Effector CD4-positive, alpha-beta T cell (primary cell): ENCODE measurements at places on chromosomes 4 and X.

DNA sequence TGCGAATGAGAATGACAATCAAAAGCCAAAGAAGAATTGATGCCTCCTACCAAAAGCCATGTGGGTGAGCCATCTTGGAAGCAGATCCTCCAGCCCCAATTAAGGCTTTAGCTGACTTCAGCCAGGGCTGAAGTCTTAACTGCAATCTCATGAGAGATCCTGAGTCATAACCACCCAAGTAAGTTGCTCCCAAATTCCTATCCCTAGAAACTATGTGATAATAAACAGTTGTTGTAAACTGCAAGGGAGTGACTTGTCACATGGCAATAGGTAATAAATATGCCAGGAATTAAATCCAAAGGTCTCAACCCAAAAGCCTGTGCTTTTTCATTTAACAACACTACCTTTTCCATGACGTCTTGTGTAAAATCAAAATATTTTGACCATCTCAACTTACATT lies 154.2 kb upstream of the TBL1X start:
- no peak for DNase-seq

GRCh38 chr4:19375136-19375804 lies 876.4 kb upstream of the SLIT2 start:
- no peak for DNase-seq

GRCh38 chr4:112075129-112075753 lies 70.0 kb upstream of the FAM241A start:
- DNase-seq, result peak; percentile 9

- DNase-seq, result no peak
Measured at GRCh38 chrX:93580634-93581033, 92.7 kb downstream of the NAP1L3 start.

DNA sequence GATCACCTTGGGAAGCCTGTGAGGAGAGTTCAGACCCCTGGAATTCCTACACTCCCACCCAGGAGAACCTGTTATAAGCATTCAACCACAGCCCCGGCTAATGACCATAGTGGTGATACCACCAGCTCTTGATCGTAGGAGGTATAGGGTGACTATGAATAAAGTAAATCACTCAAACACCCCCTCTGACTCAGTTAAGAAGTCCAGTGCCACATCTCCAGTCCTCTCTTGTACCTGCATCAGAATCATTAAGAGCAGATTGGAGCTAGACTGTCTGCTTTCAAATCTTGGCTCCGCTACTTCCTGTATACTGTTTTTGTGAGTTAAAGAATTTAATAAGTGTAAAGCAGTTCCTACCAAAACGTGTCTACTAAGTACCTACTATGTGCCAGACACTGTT lies 565.1 kb upstream of the DIPK2B start:
- no peak for DNase-seq

- no peak for DNase-seq
Measured at GRCh38 chr4:43758836-43759235, 689.8 kb downstream of the KCTD8 start.

GRCh38 chrX:9788911-9789310 lies 2.7 kb downstream of the SHROOM2 start:
- DNase-seq, result no peak

DNA sequence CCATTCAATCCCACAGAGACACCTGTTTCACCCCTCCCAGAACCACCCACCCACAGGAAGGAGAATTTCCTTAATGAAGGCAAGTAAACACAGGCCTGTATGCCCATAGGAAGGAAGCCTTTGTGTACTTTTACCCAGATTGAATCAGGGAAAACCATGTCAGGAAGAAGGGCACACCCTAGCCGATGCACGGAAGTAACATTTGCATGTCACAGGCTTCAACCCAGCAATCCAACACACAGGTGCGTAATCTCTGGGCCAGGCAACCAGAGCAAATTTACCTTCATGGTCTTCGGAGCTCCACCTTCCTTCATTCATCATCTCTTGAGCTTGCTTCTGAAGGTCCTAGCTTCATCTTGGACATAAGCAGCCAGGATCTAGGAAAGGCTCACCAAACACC lies 206.3 kb downstream of the SHROOM3 start:
- no peak for DNase-seq

DNA sequence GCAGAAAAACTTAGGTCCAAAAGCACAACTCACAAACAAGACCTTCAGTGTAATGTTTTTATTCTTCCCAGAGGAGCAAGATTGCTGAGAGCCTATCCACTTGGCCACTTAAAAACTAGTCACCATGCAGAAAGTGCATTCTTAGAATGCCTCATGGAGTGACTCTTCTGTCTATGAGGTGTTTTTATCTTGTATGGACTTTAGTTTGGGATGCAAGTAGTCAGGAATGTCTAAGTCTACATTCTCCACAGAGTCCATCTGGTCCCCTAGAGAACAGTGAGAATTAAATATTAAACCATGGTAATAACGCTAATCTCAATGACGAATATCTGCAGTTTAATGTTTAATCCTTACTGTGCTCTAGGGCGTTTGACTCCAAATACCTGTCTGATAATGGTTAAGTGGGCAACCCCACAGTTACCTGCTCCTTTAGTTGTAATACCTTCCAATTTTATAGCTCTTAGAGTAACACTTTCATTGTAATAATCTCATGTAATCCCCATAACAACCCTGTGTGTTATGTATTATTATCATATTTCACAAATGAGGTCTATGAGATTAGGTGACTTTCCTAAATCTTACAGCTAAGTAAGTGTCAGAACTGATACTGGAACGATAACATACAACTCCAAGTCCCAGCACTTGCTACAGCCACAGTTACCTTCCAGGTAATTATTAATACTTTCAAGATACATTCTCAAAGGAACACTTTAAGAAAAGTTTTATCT lies 235.6 kb upstream of the JADE1 start:
- no peak for DNase-seq

DNA sequence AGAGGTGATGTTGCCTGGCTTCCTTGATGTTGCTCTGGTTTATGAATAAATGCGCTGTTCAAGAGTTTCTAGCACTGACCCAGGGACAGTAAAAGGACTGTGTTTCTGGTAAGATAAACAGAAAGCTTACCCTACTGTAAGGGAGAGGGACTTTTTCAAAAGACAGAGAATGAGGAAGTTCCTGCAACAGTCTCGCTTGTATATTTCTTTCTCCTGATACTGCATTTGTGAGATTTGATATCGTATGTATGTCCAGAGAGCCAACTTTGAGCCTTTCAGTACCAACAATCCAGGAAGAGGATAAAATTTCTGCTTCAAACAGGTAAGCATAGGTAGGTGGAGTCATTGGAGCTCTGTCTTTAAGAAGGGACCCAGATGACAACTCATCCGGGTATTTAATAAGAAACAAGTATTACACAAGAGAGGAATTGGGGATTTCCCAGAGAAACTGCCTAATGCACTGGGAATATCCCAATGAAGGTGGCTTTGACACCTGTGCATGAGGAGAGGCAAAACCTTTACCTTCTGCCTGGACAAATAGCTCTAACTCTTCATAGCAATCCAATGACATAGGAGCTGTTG lies 773 bp downstream of the DAPP1 start:
- DNase-seq, result no peak

DNA sequence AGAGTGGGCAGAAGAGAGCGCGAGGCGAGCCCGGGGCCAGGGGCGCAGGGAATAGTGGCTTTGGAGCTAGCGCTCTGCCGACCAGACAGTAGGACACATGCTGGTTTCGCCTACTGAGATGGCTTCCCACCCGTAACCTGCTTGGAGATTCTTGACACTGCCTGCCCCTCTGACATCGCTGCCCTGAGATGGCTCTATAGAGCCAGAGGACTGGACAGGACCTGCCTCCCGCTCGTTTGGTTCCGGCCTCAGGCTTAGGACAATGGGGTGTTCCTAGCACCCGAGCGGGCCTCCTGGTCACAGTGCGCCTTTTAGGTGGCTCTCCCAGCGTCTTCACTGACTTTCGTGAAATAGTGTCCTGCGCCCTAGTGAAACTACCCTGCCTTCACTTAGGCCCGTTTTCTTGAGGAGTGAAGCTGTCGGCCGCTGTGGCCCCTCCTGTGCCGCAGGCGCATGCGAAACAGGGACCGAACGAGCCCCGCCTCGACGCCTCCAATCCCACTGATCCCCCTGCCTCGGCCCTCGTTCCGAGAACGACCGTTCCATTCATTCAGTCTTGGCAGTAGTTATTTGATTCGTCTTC lies 608 bp downstream of the TAF1 start:
- peak; percentile 2 for DNase-seq

GRCh38 chr4:153409412-153409811 lies 56.7 kb upstream of the TMEM131L start:
- DNase-seq, result no peak

DNA sequence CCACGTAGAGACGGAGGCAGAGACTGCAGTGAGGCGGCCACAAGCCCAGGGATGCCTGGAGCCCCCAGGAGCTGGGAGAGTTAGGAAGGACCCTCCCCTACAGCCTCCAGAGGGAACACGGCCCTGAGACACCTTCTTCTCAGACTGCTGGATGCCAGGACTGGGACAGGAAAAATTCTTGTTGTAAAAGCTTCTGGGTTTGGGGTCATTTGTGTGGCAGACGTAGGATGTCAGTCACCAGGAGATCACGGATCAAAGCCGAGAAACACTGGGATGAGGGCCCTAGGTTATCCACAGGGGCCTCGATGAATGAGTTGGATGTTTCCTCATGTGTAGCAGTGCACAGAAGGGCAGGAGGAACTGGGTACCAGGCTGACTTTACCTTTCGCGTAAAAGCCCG lies 163.7 kb downstream of the SHOX start:
- no peak for DNase-seq

- no peak for DNase-seq
Measured at GRCh38 chr4:89000844-89001360, 56.1 kb downstream of the FAM13A start.

DNA sequence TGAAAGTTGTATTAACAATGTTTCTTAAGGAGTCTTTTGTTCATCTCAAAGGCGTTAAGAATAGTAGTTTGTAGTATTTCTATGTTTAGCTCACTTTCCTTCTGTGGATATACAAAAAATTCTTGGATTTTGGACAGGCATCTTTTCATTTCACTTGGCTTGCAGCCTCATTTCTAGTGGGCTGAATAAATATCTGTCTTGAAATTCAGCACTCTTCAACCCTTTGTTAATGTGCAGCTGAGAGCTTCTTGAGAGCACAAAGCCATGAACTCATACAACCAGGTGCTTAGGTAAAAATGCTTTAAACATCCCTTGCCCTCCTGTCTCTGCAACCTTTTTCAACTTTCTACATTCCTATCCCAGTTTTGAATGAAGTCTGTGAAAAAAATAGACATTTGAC lies 1003.2 kb downstream of the C4orf33 start:
- DNase-seq, result no peak

DNA sequence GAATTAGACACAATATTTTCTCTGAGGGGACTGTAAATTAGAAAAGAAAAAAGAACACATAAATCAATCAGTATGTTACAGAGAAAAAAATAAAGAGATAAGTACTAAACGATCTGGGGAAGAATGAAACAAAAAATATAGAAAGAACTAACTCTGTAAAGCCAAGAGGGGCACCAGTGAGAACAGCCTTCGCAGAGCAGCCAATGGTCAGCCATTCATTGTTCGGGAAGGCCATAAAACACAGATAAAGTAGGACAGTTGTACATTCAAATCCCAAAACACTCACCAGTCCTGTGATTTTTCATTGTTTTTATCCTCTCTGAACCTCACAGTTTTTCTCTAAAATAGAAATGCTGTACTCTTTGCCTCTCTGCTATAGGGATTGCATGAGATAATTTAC lies 127.9 kb downstream of the NEK1 start:
- DNase-seq, result no peak

- DNase-seq, result no peak
Measured at GRCh38 chr4:24650849-24651640, 66.7 kb upstream of the DHX15 start.

- no peak for DNase-seq
Measured at GRCh38 chrX:23799469-23800065, 16.6 kb downstream of the SAT1 start.

- no peak for DNase-seq
Measured at GRCh38 chr4:123955167-123955800, 558.7 kb downstream of the SPRY1 start.

DNA sequence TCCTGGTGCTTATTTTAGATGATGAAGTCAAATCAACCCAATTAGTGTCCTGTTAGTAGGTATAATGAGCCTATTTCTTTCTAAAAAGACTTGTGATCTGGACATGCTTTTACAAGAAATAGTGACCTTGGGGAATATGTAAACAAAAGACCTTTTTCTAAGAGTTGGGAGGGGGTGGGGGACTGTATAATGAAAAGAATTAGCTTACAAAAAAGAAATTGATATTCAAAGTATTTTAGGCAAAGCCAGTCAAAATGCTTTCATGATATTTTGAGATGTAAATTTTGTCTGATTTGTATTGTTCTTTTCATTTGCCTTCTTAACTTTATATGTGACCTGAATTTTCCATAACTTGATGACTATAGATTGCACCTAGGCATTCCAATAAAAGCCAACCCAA lies 114.6 kb downstream of the DCTD start:
- DNase-seq, result no peak

DNA sequence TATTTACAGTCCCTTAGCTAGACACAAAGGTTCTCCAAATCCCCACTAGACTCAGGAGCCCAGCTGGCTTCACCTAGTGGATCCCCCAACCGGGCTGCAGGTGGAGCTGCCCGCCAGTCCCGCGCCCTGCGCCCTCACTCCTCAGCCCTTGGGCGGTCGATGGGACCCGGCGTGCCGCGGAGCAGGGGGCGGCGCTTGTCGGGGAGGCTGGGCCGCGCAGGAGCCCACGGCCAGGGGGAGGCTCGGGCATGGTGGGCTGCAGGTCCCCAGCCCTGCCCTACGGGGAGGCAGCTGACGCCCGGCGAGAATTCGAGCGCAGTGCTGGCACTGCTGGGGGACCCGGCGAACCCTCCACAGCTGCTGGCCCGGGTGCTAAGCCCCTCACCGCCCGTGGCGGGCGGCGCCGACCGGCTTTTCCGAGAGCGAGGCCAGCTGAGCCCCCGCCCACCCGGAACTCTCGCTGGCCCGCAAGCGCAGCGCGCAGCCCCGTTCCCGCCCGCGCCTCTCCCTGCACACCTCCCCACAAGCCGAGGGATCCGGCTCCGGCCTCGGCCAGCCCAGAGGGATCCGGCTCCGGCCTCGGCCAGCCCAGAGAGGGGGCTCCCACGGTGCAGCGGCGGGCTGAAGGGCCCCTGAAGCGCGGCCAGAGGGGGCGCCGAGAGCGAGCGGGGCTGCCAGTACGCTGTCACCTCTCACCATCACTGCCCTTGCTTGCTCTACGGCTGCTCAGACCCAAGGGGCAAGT lies 39.4 kb downstream of the WFS1 start:
- DNase-seq, result no peak

- DNase-seq, result no peak
Measured at GRCh38 chr4:15778289-15779241, at the start of gene CD38. Gene CD38 (plus strand): TSS chr4:15778328. CDS start chr4:15778415, 87 bp downstream.

- DNase-seq, result no peak
Measured at GRCh38 chr4:166823126-166823525, 411.2 kb downstream of the SPOCK3 start.

DNA sequence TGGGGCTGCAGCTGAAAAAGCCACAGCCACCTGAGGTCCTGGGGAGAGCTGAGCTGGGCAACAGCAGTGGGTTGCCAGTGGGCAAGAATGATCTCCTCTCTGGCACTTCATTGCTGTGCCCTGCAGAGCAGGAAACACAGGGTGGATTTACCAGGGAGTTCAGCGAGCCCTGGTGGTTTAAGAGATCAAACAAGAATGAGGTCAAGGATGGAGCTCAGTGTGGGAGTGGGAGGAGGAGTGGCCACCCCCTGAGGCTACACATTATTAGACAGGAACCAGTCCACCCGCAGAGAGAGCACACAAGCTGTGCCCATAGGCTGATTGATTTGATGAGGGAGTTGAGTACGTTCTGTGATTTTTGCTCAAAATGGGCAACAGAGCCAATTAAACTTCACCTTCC lies 47.3 kb downstream of the FRMPD3 start:
- no peak for DNase-seq
